ENCODE measurements at places on chromosomes 6 and 20.

- no peak for DNase-seq
These were observed 12.4 kb downstream of the PXMP4 start for GRCh38 chr20:33707668-33708067.

DNA sequence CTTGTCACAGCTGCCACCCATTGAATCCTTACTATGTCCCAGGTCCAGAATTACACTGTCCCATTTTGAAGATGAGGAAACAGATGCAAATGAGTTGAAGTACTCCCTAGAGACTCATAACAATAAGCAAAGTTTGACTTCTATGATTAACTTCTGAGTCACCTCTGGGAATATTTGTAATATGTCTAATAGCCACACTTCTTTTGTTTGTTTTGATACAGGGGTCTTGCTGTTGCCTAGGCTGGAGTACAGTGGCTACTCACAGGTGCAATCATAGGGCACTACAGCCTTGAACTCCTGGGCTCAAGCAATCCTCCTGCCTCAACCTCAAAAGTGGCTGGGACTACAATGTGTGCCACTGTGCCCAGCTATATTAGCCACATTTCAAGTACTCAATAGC, 11.4 kb upstream of the SOX12 start:
- no peak for DNase-seq

GRCh38 chr20:59750209-59750840, 146.0 kb downstream of the PHACTR3 start:
- no peak for DNase-seq

DNA sequence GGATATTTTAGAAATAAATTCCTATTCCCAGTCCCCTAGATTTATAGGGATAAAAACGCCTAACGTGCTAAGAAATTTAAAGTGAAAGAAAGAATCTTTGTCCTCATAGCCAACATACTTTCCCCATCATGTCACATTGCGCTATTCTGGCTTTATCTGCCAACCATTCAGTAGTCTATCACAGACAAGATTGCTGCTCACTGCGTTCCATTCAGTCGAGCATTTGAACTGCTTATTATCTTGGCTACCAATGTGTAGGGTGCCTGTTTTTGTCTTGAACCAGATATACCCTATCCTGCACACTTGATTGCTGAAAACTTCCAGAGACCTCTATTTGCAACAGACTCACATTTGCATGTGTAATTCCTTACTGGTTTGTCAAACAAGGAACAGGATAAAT, 751.5 kb downstream of the EPHA7 start:
- DNase-seq, result no peak

DNA sequence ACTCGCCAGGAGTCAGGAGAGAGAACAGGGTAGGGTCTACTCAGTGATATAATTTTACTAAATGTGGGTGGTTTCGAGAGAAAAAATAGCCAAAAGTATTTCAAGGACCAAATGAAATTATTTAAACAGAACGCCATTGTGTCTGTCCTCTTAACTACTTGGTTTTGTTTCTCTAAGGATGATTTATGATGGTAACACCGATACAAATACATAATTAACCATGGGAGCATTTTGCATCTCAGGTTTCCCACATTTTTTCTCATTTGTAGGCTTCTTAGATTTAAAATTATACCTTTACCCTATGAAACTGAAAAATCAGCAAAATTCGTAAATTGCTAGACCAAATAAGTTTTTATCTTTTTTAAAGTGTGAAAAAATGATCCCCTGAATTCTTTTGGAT, 188.2 kb downstream of the ZFP64 start:
- no peak for DNase-seq

DNA sequence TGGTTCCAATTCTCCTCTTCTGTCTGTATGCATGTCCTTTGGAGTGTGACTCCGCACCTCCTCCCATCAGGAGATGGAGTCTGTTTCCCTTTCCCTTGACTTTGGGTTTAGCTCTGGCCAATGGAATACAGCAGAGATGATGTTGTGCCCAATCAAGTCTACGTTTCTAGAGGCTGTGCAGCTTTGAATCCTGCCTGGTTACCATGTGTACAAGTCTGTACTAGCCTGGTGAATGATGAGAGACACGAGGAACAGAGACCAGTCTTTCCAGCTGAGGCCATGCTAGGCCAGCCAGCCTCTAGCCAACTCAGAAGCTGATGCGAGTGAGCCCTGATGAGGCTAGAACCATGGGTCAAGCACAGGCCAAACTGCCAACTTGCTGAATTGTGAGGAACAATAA, 83.2 kb downstream of the LAMP5 start:
- DNase-seq, result no peak

GRCh38 chr6:134828641-134829040, 121.3 kb downstream of the ALDH8A1 start:
- no peak for DNase-seq

- DNase-seq, result no peak
These were observed 188.6 kb downstream of the SYNDIG1 start for GRCh38 chr20:24657878-24658620.

DNA sequence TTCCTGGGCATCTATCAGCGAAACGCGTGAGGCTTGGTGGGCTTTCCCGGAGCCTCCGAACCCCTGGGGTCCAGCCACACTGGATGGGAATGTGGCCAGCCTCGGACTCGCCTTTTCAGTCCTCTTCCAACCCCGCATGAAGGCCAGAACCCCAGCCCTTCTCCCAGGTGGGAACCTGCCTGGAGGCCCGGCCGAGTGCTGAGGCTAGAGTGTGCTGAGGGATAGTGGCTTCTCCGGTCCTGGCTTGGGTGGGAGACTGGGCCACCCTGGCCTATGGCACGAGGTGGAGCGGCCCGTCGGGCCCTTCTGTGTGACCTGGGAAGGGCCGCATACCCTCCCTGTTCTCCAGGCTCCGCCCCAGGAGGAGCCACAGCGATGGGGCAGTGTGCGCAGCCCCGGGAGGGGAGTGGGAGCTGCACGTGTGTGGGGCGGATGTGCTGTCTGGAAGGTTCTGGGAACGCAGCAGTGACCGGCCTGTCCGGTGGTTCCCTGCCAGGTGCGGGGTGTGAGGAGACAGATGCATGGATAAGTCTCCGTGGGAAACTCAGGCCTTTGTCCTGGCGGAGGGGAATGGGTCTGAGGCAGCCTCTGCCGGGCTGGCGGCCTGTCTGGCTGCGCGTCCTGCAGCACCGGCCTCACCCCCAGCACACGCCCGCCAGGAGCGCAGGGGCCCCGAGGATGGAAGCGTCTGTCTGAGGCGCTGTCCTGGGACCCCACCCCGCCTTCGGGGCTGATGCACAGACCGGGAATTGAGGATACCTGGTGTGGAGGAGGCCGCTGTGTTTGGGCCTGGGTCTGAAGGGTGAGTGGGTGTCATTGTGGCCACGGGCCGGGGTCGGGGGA, 1.1 kb upstream of the BHLHE23 start:
- no peak for DNase-seq

DNA sequence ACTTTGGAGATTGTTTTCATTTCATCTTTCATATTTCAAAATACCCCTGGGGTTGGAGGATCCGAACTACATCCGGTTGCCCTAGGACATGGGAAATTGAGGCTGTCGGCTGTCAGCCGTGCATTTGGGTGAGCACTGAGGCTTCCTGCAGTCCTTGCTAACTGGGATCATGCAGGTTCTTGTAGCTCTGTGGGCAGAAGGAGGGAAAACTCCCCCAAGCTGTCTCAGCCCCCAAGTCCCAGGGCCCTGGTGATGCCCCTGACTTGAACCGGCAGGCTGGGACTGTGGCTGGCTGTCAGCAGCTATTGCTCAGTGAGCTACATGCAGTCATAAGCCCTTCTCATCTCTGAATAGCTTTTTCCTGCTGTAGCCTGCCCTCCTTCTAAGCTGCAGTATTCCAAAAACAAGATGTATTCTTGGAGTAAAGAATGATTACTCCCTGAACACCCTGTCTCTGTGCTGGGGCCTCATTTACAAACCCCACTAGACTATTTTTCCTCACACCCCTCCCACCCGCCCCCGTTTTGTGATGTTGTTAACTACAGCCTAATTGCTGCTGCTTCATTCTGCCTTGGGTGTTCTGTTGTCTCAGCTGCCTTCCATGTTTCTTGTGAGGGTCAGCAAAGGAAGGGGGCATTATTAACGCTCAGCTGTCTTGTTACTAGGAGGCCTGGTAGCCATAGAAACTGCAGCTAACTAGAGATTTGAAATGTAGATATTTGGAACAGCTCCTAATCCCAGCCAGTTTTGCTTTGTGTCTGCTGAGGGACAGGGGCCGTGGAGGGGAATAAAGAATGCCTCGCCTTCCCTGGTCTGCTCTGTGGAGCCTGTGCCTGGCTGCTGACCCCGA, 18.1 kb downstream of the MTRES1 start:
- no peak for DNase-seq

- no peak for DNase-seq
These were observed 80.9 kb downstream of the WASF1 start for GRCh38 chr6:110098511-110099116.

DNA sequence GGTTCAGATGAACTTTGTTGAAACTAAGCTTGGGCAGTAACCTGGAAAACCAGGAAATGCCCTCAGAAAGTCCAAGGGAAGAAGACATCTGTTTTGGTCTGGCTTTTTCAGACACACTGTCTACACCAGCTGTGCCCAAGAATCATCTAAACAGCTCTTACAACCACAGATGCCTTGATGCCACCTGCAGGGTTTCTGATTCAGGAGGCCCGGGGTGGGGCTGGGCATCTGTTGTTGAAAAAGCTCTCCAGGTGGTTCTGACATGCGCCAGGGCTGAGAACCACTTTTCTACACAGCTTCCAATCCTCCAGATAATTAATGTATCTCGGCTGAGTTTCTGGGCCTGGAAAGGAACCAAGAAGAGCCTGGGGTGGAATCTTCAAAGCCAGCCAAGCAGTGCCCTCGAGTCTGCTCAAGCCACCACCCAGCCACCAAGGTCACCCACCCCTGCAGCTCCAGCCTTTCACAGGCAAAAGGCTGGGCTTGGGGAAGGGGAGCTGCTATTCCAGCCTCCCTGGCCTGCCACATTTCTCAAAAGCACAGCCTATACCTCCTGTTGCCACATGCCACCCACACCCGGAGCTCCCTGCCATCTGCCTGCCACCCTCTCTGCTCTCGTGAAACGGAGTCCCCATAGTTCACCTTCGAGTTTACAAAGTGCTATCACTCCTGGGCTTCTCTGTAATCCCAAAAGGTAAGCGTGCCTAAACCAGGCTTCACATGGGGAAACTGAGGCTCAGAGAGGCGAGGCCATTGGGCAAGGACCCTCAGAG, 9.4 kb downstream of the MDGA1 start:
- no peak for DNase-seq

DNA sequence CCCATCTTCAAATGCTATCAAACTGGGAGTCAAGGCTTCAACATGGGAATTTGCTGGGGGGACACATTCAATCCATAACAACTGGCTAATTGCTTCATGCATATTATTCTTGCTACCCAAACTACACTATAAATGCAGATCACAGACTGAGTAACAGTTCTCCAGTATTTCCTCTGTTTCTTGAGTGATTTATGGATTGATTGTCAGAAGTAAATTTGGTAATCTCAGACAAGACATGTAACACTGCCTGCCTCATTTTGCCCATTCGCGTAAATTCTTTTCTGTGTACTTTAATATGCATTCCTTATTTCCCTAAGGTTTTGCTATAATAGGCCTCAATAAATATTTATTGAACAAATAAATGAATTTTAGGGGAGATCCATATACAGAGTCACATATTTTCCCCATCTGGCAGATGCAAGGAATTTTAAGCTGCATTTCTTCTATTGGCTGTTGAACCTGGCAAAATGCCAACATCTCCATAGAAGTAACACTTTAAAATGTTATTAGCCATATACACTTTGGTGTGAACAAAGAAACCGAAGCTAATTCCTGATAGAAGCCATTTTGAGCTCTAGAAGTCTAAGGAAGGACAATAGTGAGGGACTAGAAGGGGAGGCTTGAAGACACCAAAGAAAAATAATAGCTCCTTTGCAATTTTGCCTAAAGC, 98.2 kb downstream of the QRSL1 start:
- DNase-seq, result no peak

DNA sequence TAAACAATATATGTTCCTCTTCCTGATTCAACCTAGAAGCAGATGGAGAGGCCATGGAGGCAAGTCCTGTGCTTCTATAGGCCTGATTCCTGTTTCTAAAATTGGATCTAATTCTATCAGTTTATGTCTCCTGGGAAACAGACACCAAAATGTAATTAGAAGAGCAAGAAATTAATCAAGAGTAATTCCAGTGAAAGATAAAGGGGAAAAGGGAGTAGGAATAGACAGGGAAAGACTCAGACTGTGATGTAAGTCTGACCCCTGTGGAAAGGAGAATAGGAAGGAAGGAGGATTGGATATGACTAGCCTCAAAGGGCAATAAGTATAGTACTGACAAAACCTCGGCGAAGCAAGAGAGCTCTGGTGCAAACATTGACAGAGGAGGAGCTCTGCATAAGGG, 33.9 kb upstream of the FBXO30 start:
- no peak for DNase-seq

DNA sequence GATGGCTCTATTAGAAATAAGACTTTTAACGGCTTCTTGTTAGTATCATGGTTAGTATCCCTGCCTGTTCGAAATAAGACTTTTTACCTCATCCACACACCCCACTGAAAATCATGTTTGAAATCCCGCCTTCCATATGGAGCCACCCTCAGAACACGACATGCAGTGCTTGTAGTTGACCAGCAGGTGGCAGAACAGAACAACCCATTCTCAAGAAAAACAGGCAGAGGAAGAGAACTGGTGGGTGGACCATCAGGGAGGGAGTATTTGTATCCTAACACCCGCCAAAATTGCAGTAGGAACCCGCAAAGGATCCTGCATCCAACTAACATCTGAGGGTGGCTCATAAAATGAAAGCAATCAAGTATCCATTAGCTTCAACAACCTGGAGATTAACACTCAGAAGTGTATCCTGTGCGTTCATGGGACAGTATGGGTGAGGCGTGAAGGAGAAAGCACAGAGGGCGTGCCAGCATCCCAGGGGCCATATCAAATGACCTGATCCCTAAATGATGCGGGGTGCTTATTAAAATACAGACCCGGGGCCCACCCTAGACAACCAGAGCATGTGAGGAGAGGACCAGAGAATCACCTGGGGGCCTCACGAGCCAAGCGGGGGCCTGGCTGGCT, 89.6 kb upstream of the NHSL1 start:
- no peak for DNase-seq

GRCh38 chr20:33291830-33292355, 8.9 kb downstream of the BPIFB1 start:
- no peak for DNase-seq
